Stimulated activated CD4-positive, alpha-beta T cell treated with anti-CD3 and anti-CD28 coated beads, TNF-alpha, amount 100 ng/mL, for 4 hours (primary cell): ENCODE measurements at places on chromosomes 12 and 14.

DNA sequence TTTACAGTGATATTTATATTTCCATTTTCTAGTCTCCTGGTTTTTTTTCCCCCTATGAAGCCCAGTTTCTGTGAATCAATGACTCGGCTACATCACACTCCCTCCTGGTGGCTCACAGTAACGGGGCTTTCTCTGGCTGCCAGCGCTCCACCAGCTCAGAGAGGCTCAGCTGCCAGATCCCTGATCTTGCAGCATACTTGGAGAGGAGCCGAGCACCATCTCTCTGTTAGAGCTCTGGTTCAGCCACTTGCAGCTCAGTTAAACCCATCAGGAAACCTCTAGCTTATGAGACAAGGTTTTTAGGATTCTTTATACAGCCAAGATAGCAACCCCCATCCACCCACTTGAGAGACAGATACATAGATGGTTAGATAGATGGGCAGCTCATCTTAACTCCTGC lies 74.6 kb downstream of the CIT start:
- DNase-seq = no peak

GRCh38 chr12:14396071-14396470 lies 30.6 kb downstream of the ATF7IP start:
- no peak for DNase-seq

GRCh38 chr14:68946489-68946822 lies 32.6 kb downstream of the ACTN1 start:
- no peak for DNase-seq

DNA sequence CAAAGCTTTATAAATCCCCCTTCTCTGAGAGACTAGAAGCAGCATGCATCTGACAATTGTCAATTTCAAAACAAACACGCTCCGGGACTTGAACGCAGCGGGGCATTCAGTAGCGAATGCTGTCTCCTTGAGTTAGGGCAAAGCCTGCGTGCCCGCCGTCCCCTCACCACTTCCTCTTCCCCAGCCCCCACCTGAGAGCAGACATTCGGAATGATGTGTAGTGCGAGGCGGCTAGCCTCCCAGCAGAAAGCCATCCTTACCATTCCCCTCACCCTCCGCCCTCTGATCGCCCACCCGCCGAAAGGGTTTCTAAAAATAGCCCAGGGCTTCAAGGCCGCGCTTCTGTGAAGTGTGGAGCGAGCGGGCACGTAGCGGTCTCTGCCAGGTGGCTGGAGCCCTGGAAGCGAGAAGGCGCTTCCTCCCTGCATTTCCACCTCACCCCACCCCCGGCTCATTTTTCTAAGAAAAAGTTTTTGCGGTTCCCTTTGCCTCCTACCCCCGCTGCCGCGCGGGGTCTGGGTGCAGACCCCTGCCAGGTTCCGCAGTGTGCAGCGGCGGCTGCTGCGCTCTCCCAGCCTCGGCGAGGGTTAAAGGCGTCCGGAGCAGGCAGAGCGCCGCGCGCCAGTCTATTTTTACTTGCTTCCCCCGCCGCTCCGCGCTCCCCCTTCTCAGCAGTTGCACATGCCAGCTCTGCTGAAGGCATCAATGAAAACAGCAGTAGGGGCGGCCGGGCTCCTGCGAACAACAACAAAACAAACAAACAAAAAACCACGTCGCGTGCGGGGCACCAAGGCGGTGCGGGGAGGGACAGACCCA lies 2.2 kb downstream of the PRMT8 start:
- no peak for DNase-seq

DNA sequence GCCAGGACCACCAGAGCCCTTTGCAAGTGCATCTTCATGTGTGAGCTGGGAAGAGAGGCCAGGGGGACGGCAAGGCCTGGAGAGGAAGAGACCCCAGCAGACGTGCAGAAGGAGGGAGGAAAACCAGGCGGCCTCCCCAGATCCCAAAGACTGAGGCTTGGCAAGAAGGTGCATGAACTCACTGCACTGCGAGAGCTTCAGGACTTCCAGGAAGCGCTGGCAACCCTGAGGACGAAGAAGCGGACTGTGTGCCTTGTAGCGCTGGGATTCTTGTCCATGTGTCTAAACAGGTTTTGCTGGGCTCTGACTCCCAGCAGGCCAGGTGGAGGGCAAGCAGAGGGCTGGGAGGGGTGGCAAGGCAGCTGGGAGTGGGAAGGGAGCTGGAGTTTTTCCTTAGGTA lies 939 bp downstream of the TGFB3 start:
- no peak for DNase-seq

GRCh38 chr14:50520947-50521815 lies 11.2 kb downstream of the MAP4K5 start:
- peak; percentile 35 for DNase-seq

DNA sequence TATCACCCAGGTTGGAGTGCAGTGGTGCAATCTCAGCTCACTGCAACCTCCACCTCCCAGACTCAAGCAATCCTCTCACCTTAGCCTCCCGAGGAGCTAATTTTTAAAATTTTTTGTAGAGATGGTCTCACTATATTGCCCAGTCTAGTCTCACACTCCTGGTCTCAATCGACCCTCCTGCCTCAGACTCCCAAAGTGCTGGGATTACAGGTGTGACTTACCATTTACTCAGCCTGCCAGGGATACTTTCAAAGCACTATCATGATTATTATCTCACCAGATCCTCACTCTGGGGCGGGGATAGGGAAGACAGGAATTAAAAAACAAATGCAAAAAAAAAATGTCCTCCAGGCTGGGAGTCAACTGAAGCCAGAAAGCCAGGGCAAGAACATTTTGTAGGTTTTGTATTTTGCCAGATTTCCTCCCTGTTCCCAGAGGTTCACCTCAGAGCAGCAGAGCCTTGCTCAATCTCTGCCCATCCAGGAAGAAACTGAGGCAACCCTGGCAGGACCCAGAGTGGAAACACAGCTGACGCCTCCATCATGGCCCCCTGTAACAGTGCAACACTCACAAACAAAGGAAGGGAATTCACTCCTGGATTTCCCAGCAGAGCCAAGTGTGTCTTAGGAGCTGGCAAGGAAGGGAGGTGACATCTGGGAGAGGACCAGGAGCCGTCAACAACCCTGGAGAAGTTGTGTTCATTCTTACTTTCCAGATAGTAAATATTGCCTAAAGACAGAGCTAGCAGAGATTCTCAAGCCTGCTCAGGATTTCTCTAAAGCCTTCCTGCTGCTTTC lies 73.9 kb downstream of the IRF2BPL start:
- DNase-seq = no peak
